ENCODE measurements at places on chromosomes 6 and 20.
A peak's percentile ranks its signal among the peaks of the same experiment; 100 is the strongest.

GRCh38 chr20:54950304-54950703, 474.9 kb downstream of the DOK5 start:
- DNase-seq = no peak

GRCh38 chr6:15398633-15399275, 152.9 kb downstream of the JARID2 start:
- DNase-seq = no peak

- no peak for DNase-seq
Observed at GRCh38 chr20:45817376-45818194, 5.1 kb downstream of the UBE2C start.

- no peak for DNase-seq
Observed at GRCh38 chr20:23832775-23833513, 6.4 kb upstream of the CST2 start.

GRCh38 chr6:9086331-9086730, 651.0 kb upstream of the SLC35B3 start:
- no peak for DNase-seq

GRCh38 chr20:15742087-15742486, 831.2 kb downstream of the KIF16B start:
- DNase-seq = no peak

DNA sequence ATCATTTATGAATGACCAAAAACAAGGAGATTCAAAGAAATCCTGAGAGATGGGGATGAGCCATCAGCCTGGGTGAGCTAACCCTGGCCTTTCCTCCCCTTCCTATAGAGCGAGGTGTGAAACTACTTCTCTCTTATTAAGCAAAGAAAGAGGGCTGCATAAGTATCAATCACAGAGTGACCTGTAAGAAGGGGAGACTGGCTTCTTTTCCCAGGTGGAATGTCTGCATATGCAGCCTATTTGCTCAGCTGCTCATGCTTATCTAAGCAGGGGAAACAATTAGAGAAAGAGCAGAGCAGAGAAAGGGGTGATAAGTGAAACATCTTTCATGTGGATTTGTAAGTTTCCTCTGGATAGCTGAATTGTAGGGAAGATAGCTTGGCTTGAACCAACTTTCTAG, 160.0 kb downstream of the PKHD1 start:
- no peak for DNase-seq

GRCh38 chr6:4762294-4762693, 13.9 kb upstream of the CDYL start:
- DNase-seq = no peak

GRCh38 chr6:100968949-100969348, 87.8 kb upstream of the ASCC3 start:
- no peak for DNase-seq

DNA sequence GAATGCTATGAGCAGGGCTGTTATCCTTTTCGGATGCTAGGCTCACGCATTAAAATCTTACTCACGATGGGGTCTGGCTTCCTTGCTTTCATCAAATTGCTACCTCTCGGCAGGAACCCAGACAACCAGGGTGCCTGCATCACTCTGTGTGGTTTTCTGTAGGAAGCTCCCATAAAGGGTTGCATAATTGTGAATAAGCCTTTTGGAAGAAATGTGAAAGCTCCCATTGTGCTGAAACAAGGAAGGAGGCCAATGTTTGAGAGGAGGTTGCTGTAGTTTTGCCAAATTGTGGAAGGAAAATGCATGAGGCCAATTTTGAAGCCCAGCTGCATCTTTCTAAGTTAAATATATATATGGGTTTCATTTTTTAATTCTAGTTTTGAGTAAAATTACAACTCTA, 615.5 kb downstream of the C6orf118 start:
- DNase-seq = no peak

DNA sequence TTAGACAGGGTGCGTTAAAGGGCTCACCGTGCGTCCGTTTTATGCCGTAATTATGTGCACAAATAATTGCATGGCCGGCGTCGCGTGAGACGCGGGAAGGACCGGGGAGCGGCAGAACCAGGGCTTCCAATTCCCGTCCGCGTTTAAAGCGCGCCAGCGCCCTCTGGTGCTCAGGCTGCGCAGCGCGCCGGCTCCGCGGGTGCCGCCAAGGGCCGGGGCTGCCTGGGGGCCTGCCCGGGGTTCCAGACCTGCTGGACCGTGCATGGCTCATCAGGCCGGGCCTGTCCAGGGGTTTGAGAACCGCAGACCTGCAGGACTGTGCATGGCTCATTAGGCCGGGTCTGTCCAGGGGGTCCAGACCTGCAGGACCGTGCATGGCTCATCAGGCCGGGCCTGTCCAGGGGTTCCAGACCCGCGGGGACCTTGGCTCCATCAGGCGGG, 369.0 kb downstream of the THBS2 start:
- peak; percentile 59 for DNase-seq
